Activated naive CD4-positive, alpha-beta T cell treated with anti-CD3 and anti-CD28 coated beads for 36 hours (primary cell): ENCODE measurements at places on chromosomes 1 and 21. TPM values are rescaled to one million over a fixed set of nuclear protein-coding genes. Genes with fewer than 3 reads are reported as not detected.

GRCh38 chr1:177065430-177065829 is 99.1 kb downstream of the ASTN1 start:
- DNase-seq: no peak
- no peaks in the 10 kb centered on the region for H3K4me1 ChIP-seq
- no peaks in the 10 kb centered on the region for H3K36me3 ChIP-seq
- no peak overlapping the region for H3K4me3 ChIP-seq
- H3K27ac ChIP-seq: no peak overlapping the region

DNA sequence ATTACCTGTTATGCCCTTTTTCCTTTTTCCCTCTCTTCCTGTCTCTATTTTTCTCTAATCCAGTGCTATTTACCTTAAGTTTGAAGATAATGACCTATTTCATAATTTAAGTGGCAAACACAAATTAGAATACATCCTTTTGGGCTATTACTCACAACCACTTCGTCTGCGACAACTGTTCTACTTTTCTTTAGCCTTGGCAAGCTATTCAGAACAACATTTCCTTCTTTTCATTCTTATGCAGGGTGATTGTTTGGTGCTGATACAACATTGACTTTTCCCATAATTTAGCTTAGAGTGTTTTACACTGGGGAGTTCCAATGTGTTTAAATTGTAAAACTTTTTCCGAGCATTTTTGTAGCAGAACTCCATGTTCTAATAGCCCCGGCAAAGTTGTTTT is 86.6 kb upstream of the S1PR1 start:
- H3K4me3 ChIP-seq: no peak overlapping the region
- H3K27me3 ChIP-seq: no peaks in the 10 kb centered on the region
- no peak for DNase-seq
- no peaks in the 10 kb centered on the region for H3K36me3 ChIP-seq
- peaks cover 50% of the 10 kb centered on the region for H3K4me1 ChIP-seq

DNA sequence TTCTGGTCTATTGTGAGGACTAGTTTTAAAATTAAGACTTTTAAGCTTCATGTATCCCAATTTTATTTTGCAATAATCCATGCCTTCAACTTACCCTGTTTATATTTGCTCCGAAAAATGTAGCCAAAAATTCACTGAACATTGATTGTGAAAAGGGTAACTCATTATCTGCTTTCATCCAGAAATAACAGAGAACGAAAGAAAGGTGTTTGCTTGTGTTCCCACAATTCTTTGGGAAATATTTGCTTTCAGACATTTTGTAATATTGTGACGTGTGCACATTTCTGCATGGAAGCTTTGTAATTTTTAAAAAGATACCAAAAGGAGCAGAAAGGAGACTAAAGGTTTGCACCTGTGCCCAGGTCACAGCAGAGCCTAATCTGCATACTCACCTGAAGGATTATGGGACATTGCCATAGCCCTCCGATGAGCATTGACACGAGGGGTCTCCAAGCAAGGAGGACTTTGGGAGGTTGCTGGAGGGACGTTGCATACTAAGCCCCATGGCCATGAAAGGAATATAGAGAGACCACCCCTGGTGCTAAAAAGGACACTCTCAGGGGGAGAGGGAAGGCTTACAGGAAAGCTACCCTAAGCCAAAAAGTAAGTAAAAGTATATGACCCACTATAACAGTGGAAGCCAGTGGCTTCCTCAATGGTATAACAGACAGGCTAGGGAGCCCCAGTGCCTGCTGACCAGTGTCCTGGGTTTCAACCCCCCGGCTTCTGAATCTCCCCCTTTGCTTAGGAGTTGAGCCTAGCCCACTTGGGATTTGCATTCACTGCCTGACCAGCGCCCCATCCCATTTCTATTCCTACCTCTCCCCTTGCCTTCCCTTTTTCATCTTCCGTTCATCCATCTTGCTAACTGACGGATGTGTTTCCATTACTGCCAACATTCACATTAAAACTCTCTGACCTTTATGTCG is 148.6 kb upstream of the ZC3H12A start:
- H3K4me3 ChIP-seq: no peak overlapping the region
- peaks cover 16% of the 10 kb centered on the region for H3K27me3 ChIP-seq
- H3K4me1 ChIP-seq: no peaks in the 10 kb centered on the region
- no peak for DNase-seq

The DISP1 gene
- 0.94 TPM for total RNA-seq
